Natural killer cell treated with Interleukin-12 subunit alpha and Interleukin-12 subunit beta and Interleukin-15 and Interleukin-18, amount 100 ng/mL, for 72 hours (primary cell): ENCODE measurements at places on chromosomes 7 and 10. TPM values are rescaled to one million over a fixed set of nuclear protein-coding genes. Genes with fewer than 3 reads are reported as not detected.

GRCh38 chr10:3852147-3852904, 67.3 kb upstream of the KLF6 start:
- no peak for DNase-seq

GRCh38 chr7:128878226-128879105, 15.8 kb downstream of the ATP6V1F start:
- DNase-seq = no peak

DNA sequence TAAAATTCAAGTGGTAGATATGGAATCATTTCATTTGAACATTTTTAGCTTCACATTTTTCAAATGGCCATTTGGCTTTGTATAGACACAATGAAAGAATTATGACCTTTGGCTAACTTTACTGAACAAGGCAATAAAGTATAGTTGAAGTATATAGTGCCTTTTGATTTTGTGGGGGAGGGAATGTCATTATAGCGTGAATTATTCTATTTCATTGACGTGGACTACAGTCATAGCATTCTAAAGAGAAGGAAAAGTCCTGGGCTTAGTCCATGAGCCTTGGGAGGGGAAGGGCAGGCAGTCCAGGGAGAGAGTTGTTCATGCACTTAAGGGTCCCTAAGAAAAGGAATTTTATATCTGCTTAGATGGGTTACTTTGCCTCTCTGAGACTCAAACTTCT, 181.4 kb upstream of the GPR26 start:
- no peak for DNase-seq

GRCh38 chr10:114603948-114604347, 54.1 kb downstream of the ABLIM1 start:
- DNase-seq = no peak

DNA sequence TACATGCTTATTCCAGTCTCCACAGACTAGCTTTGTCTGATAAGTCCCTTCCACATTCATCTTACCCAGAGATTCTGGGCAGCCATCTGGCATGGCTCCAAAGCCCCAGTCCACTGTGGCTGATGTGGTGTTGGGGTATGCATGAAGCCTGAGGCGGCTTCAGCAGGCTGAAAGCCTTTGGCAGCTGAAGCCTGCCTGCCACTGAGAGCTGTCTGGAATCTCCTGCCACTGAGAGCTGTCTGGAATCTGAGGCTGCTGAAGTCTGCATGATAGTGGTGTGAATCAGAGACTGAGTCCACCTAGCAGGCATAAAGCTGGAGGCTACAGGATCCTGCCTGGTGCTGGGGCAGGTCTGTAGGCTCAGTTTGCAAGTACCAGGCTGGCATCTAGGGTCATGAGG, 87.1 kb downstream of the DYNC1I1 start:
- DNase-seq = no peak

- no peak for DNase-seq
These were observed 249.6 kb downstream of the ELFN1 start for GRCh38 chr7:1919539-1920265.

DNA sequence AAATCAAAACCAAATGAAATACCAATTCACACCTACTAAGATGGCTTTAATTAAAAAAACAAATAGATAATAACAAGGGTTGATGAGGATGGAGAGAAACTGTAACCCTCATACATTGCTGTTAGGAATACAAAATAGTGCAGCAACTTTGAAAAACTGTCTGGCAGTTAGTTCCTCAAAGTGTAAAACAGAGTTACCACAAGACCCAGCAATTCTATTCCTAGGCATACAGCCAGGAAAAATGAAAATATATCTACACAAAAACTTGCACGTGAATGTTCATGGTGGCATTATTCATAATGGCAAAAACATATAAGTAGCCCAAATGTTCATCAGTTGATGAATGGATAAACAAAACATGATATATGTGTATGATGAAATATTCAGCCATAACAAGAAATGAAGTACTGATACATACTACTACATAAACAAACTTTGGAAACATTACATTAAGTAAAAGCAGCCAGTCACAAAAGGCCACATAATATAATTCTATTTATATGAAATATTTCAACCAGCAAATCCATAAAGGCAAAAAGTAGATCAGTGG, 83.5 kb downstream of the BRAF start:
- no peak for DNase-seq

- no peak for DNase-seq
These were observed 8.0 kb upstream of the GRK5 start for GRCh38 chr10:119199231-119199992.

DNA sequence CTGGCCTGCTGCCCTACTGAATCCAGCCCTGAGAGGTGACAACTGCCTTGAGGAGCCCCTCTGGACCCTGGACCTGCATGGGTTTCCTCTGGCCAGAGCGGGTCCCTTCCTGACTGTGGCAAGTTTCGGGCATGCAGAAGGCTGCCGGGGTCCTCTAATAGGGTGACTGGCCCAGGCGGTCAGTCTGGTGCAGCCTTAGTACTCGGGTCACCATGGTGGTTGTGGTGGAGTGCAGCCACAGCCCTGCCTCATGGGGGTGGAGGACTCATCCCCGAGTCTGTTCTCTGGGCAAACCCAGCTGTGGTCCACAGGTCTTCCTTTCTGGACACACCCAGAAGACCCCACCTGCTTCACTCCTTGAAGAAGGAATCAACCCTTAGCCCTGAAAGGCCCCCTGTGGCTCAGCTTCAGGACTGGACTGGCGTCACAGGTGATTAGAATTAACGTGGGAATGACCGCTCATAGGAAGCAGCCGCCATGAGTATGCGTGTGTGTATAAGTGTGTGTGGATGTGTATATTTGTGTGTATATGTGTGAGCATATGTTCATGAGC, 28.7 kb downstream of the RAMP3 start:
- DNase-seq = no peak

GRCh38 chr7:44489955-44490350, 505 bp downstream of the NUDCD3 start:
- no peak for DNase-seq

- DNase-seq = no peak
These were observed 144.8 kb downstream of the FANK1 start for GRCh38 chr10:126041117-126041516.

- no peak for DNase-seq
These were observed 16.3 kb upstream of the HNRNPH3 start for GRCh38 chr10:68315582-68315981.

DNA sequence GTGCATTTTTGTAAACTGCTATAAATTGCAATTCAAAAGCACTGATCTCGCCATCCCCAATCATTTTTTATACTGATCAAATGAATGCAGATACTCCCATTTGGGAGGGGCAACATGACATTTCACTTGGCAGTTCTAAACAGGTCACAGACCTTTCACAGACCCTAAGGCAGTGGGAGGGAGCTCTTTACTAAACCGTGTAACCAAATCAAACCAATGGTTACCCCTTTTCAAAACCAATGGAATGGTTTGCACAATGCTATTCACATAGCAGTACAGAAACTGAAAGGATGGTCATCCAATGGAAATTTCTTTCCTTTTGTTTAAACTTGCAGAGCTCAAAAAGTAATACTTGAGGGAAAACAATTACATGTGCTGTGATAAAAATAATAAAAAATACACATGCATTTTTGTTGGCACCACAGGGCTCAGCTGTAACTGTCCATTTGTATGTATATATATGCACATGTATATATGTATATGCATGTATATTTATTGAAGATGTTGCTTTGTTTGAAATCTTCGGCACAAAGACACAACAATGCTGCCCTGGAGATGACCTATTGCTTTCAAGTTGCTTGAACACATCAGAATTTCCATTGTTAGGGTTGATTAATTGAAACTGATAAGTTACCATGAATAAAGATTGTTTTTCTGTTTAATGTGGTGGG, 14.0 kb downstream of the PTF1A start:
- no peak for DNase-seq

GRCh38 chr7:97003262-97004246, 1.8 kb upstream of the DLX6 start:
- no peak for DNase-seq

- no peak for DNase-seq
These were observed 389.2 kb downstream of the MAGI2 start for GRCh38 chr7:79064187-79064823.

DNA sequence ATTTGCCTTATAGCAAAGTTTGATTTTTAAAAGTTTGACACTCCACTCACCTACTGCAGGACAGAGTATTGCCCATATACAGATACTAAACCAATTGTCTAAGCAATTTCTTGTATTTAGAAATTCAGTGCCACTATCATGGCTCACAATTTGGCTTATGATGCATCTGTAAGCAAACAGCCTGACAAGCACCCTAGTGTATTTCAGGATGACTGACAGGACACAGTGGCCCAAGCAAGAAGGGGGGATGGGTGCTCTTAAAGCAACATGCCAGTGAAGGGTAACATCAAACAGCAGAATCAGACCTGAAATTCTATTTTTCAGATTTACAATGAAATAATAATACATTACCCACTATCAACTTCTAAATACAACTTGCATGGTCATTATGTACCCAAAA, 30.5 kb downstream of the CTNNA3 start:
- no peak for DNase-seq

DNA sequence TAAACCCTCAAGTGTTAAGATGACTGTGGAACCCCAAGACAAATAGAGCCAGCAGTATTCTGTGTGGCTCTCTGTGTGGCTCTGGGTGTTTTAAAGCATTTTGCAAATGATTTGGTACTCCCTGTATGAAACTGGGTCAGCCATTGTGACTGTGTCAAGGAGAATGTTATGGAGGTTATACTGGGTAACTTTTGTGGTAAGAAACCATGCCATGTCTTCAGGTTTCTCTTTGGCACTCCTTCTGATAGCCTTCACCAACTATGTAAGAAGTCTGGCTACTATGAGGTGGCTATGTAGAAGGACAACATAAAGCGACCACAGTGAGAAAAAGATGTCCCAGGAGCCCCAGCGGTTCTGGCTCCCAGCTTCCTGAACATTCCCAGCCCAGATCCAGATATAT, 226.6 kb upstream of the RHOBTB1 start:
- no peak for DNase-seq

- DNase-seq = no peak
These were observed 339.1 kb downstream of the SEMA3D start for GRCh38 chr7:84847790-84848189.

DNA sequence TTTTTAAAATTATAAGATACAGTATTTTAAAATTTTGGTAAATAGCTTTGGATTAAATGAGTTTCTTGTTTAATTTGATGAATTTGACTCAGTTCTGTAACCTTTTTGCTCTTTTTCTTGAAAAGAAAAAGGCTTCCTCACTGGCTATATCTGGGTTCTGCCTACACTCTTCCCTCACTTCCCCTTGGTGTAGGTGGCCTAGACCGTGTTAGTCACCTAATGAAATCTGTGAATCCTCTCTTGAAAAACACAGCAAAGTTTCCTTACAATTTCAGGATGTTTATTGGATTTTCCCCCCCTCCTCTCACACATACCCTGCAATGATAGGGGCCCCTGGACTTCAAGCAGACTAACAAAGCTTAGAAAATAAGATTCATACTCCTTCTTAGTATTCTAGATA, 231.6 kb downstream of the ADK start:
- DNase-seq = no peak

GRCh38 chr10:31975157-31975765, 46.6 kb upstream of the ARHGAP12 start:
- no peak for DNase-seq

DNA sequence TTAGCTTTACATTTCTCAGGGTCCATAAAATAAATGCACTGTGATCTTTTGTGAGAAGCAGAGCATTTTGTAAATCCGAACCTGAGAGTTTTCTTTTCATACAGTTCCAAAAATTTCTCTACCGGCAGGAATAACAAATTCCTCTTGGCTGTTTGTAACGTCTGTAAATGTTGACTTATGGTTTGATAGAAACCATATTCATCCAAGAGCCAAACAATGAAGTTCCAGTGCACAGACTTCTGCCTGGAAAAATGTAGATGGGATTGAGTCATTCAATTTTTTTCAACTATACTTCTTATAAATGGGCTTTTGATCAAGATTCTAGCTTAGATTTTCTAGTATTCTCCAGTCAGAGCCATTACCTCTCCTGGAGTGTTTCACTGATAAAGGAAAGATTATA, 530.6 kb downstream of the TFEC start:
- DNase-seq = no peak

GRCh38 chr10:49364747-49365146, 31.1 kb downstream of the DRGX start:
- DNase-seq = no peak

GRCh38 chr7:81457852-81458522, 311.9 kb downstream of the HGF start:
- no peak for DNase-seq

- no peak for DNase-seq
These were observed 834 bp downstream of the TAC1 start for GRCh38 chr7:97732565-97733275.

DNA sequence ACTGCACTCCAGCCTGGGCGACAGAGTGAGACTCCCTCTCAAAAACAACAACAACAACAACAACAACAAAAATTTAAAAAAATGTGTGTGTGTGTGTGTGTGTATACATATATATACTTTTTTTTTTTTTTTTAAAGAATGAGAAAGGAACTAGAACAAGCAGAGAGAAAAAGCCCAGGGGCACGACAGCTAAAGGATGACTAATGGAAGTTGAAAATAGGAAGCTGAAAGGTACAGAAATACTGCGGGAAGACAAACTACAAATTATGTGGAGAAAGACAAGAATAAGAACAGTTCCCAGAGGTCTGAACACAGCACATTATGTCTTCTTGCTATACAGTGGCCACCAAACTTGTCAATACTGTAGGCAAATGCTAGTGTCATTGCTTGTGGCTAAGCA, 141.9 kb upstream of the PRSS1 start:
- DNase-seq = no peak

- no peak for DNase-seq
These were observed 460.6 kb downstream of the DNAJB6 start for GRCh38 chr7:157797361-157797760.

- no peak for DNase-seq
These were observed 83.3 kb downstream of the PAXIP1 start for GRCh38 chr7:154919344-154920225.

Gene DKK1
- not detected for total RNA-seq

Gene LAMB4
- total RNA-seq = not detected

Gene RGR
- total RNA-seq = not detected

Gene SAMD9L
- 45.6 TPM for total RNA-seq

Gene ZNF117
- 14.2 TPM for total RNA-seq

Gene DNA2
- 69.0 TPM for total RNA-seq

Gene SPDYE8
- total RNA-seq = not detected

Gene PRR15
- total RNA-seq = not detected

Gene CYP2C19
- not detected for total RNA-seq

Gene EPHB6
- 1.8 TPM for total RNA-seq

Gene CPXM2
- total RNA-seq = not detected

Gene PLEKHS1
- 0.12 TPM for total RNA-seq

Gene RADIL
- total RNA-seq = not detected

Gene RTKN2
- 1.2 TPM for total RNA-seq

Gene EPO
- not detected for total RNA-seq

Gene LEP
- not detected for total RNA-seq

Gene ACHE
- total RNA-seq = 0.64 TPM
